ENCODE measurements at places on chromosomes 11 and 22.

DNA sequence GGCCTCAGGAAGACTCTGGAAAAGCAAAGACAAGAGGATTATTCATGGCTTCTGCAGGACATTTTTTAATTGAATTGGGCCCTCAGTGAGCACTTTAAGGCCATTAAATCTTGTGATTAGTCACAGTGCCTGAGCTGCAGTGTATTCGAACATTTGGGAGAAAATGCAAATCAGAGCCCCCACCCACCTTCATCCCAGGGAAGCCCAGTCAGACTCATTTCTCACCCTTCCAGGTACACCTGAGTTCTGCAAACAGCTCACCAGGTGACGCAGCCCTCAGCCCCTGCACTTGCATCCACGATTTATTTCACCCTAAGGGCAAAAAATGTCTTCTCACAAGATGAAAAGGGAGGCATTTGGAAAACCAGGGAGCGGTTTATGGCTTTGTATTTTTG, 128.7 kb downstream of the MPPED1 start:
- DNase-seq = no peak

- no peak for DNase-seq
These were observed 597.7 kb upstream of the CADM1 start for GRCh38 chr11:116101902-116102301.

- DNase-seq = no peak
These were observed 475 bp upstream of the AIP start for GRCh38 chr11:67482275-67482826.

GRCh38 chr11:97738751-97739150, 1282.0 kb upstream of the CNTN5 start:
- DNase-seq = no peak
